ENCODE measurements at places on chromosomes 2 and 18. TPM values are rescaled to one million over a fixed set of nuclear protein-coding genes. Genes with fewer than 3 reads are reported as not detected.

GRCh38 chr2:64295326-64296139 lies 151.3 kb upstream of the PELI1 start:
- no peak for DNase-seq

The WNT10A gene
- total RNA-seq, result not detected

The EHD3 gene
- total RNA-seq, result 3.7 TPM

- no peak for DNase-seq
Observed at GRCh38 chr2:46158661-46159060, 138.5 kb upstream of the EPAS1 start.

DNA sequence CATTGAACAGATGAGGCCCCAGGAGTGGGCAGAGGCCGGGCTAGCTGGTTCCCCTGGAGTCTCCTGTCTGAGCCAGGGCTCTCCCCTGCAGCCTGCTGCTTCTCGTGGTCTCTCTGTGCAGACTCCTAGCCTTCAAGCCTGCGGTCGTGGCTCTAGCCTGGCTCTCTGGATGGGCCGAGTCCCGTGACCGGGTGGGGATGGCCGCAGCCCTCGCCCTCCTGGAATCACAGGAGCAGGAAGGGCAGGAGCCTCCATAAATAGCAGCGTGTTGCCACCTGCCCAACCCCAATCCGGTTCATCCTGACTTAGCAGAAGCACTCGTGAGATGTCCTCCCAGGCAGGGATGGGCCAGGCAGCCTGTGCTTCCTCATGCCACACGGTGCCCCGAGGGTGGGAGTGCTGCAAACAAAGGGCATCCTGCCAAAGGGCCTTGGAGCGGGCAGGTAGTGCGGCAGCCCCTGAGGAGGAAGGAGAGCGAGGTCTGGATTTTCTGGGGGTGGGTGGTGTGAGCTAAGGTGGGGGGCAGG lies 43.9 kb downstream of the FOSL2 start:
- DNase-seq, result no peak

DNA sequence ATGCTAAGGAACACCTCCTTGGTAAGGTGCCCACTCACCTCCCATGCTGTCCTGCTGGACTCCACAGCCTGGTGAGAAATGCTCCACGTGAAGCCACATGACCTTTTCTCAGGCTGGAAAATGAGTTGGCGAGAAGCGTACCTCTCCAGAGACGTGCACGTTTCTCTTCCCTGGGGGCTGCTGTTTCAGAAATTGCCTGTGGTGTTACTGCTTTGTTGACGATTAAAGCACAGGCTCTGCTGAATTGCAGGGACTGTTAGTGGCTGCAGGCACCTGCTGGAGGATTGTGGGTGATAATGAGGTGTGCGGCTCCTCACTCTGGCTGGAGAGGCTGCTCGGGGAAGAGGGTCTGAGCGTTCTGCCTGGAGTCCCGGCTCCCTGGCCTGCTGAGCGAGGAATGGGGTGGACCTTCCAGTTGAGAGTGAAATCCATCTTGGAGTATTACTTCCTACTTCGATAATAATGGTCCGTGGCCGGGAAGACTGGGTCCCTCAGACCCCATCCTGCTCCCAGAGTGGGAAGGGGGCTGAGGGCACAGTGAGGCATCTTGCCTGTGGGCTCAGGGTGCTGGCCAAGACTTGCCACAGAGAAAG lies 199.3 kb upstream of the HDAC4 start:
- DNase-seq, result no peak

Data from NCI-H460 (cell line).